ENCODE measurements at places on chromosomes 2 and 18.
A peak's percentile ranks its signal among the peaks of the same experiment; 100 is the strongest.

- DNase-seq = peak; percentile 30
Measured at GRCh38 chr2:207531032-207531952, 1.5 kb downstream of the CREB1 start.

- no peak for DNase-seq
Measured at GRCh38 chr2:158497486-158497885, 40.7 kb downstream of the PKP4 start.

- DNase-seq = no peak
Measured at GRCh38 chr18:24766376-24766775, 305.9 kb downstream of the HRH4 start.

- no peak for DNase-seq
Measured at GRCh38 chr18:49537232-49537896, 24.5 kb upstream of the LIPG start.

- DNase-seq = no peak
Measured at GRCh38 chr2:201953880-201954279, 79.8 kb upstream of the FZD7 start.

Measured in activated naive CD4-positive, alpha-beta T cell treated with anti-CD3 and anti-CD28 coated beads, Interleukin-2, amount 50 U/mL, for 16 hours (primary cell).